ENCODE measurements at places on chromosomes 1 and 21.
A peak's percentile ranks its signal among the peaks of the same experiment; 100 is the strongest.

DNA sequence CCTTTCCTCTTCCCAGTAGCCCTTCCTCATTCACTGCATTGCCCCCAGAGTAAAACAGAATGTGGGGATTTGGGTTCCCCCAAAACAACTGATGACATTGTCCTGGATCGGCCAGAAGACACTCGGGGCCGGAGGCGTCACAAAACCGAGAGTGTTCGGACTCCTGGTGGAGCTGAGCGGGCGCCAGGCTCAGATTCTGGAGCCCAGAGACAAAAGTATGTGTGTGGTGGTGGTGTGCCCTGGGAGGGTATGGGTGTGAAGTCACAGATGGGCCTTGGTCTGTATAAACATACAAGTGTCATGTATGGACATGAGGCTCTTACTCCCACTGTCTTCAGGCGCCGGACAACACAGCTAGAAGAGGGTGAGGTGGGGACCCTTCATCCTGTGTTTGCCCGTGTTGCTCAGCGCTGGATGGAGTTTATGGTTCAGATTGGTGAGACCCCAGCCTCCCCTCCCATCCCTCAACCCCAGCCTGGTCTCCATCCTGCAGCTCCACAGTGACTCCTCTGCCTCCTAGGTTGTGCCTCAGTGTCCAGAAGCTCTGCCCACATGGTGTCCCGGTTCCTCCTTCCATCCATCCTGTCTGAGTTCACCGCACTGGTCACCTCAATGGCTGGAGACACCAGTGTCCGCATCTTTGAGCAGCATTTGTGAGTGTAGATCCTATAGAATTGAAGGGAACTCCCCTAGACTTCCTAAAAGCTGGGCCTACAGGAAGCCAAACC, 12.4 kb downstream of the HYI start:
- DNase-seq = no peak

DNA sequence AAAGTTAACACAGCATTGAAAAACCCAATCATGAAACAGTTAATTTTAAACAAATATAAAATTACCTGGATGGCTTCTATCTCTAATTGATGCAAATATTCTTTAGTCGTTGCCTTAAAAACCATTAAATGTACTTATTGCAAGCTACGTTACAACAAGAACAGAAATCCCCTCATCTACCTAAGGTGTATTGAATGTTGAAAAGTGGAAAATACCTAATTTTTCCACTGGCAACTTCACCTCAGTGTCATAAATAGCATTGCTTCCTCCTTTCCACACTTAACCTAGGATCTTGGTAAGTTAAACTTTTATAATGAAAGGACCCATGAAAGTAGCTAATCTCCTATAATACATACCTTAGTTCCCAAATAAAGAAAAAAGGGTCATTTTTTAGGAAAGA, 5.4 kb downstream of the GADD45A start:
- no peak for DNase-seq

DNA sequence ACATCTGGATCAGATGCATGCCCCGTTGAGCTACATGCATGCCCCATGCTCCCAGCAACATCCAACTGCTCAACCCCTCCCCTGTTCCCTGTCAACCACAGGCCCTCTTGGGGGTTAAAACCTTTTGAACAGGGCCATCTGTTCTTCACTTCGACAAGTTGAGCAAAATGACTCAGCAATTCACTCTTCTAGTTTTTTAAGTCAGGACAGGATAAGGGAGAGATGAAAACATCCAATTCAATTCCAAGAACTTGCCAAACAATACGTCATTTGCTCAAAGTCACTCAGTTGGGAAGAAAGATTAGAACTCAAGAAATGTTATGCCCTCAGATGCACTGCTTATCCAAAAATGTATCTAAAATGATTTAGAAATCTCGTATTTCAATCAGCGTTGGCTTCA, 46.1 kb upstream of the MTF2 start:
- peak; percentile 31 for DNase-seq

- DNase-seq = no peak
Measured at GRCh38 chr1:199808110-199808870, 219.2 kb upstream of the NR5A2 start.

- no peak for DNase-seq
Measured at GRCh38 chr1:212482006-212482636, 49.4 kb downstream of the NENF start.

DNA sequence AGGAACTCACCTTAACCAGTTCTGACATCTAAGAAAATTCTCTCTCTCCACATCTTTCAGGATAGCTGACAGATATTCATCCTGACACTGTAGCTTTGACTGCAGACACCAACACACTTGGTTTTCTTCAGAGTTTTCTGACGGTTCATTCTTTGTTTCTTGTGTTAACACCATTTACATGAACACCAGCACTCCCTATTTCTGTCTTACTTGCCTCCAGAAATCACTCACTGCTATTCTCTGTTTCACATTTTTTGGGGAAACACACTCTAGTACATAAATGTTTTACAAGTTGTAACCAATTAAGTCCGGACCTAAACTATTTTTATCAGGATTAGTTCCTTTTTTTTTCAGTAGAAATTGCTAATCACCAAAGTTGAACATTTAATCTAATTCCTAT, 15.4 kb downstream of the FLVCR1 start:
- no peak for DNase-seq
